Neural progenitor cell (in vitro differentiated cells): ENCODE measurements at places on chromosomes 2 and 18. TPM values are rescaled to one million over a fixed set of nuclear protein-coding genes. Genes with fewer than 3 reads are reported as not detected.

GRCh38 chr18:38047820-38048219 lies 482.2 kb upstream of the CELF4 start:
- no peaks in the 10 kb centered on the region for H3K36me3 ChIP-seq
- DNase-seq = no peak

- peaks cover 5% of the 10 kb centered on the region for H3K4me1 ChIP-seq
- no peak overlapping the region for H3K4me3 ChIP-seq
- no peak for DNase-seq
These were observed 33.5 kb downstream of the DAPL1 start for GRCh38 chr2:158828378-158829164.

- no peak overlapping the region for H3K4me3 ChIP-seq
- H3K4me1 ChIP-seq = peaks cover 7% of the 10 kb centered on the region
- no peak for DNase-seq
- H3K27me3 ChIP-seq = no peaks in the 10 kb centered on the region
- no peaks in the 10 kb centered on the region for H3K36me3 ChIP-seq
These were observed 113.7 kb upstream of the SPRED2 start for GRCh38 chr2:65545837-65546805.

The HOXD13 gene
- not detected in 2 replicates for total RNA-seq

The COL3A1 gene
- 0.22 TPM in 1 of 2 replicates, not detected in the other for total RNA-seq

The METTL5 gene
- 98.5 and 146 TPM in 2 replicates for total RNA-seq
